ENCODE measurements at places on chromosomes 12 and 14.

DNA sequence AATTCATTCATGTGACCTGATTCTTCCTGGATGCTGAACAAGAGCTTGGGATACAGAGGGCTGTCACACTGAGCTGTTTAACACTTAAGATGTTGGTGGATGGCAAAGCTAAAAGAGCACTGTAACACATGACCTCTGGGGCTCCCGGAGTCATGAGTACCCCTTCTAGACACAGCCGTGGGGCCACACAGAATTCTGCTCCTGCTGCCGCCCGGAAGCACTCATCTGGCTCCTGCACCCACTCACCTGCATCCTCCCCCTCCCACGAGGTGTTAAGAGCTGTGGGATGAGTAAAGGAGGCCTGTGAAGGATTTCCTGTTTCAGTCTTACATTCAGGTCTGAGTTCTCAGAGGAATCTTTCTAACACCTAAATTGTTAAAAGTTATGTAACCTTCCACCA, 78.0 kb upstream of the SSTR1 start:
- no peak for DNase-seq

- peak; percentile 73 for DNase-seq
Observed at GRCh38 chr14:61486930-61487495, 165.6 kb downstream of the PRKCH start.

DNA sequence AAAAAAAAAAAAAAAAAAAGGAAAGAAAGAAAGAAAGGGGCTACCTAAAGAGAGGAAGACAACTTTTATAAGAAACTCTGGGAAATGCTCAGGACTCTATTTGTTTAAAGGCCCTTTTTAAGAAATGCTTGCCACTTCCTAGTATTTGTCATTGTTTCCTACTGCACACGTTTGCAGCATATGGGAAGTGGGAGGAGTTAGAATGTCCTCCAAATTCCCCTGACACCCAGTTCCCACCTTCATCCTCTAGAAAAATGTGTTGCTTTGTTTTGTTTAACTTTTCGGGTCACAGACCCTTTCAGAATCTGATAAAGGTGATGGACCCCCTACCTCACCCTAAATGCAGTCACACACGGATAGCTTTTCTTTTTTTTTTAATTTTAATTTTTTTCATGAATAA, 40.8 kb downstream of the NINJ2 start:
- DNase-seq: no peak

- DNase-seq: no peak
Observed at GRCh38 chr12:2051700-2052621, 826 bp upstream of the CACNA1C start.

DNA sequence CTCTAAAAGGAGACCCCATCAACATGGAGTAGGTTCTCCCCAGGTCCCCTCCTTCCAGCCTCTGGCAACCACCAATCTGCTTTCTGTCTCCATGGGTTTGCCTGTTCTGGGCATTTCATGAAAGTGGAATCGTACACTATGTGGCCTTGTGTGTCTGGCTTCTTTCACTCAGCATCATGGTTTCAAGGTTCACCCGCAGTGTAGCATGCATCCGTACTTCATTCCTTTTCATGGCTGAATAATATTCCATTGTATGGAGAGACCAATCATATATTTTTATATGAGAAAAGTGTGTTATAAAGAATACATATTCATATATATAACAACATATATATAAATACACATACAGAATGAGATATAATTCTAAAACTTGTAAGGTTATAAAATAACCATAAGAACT, 19.8 kb downstream of the NCOR2 start:
- no peak for DNase-seq

- no peak for DNase-seq
Observed at GRCh38 chr14:99402950-99403349, 77.7 kb downstream of the SETD3 start.

GRCh38 chr14:95041477-95042020, 115.8 kb downstream of the DICER1 start:
- DNase-seq: no peak

DNA sequence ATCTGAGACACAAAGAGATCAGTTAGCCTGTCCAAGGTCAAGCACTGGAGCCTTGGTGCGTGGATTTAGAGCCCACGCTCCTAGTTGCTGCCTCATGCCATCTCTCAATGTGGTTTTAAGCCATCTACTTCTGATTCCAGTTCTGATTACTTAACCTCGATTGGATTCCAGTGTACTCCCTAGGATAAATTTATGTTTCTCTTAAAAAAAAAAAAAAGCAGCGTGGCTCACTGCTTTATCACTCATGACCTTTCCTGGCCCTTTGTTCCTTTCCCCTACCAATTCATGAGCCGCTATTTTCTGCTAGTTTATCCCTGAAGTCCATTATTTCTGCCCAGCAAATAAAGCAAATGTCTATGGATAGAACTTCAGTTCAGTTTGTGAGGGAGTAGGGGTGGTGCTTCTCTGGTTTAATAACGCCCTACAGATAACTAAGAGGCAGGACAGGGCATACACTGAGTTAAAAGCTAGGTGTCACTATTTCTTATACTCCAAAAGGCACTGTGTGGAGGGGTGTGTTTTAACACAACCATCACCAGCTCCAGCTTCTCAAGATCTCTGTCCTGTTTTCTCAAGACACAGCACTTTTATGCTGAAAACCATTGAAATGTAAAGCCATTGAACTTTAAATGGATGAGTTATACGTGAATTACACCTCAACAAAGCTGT, 9.8 kb upstream of the PARP11 start:
- DNase-seq: no peak

DNA sequence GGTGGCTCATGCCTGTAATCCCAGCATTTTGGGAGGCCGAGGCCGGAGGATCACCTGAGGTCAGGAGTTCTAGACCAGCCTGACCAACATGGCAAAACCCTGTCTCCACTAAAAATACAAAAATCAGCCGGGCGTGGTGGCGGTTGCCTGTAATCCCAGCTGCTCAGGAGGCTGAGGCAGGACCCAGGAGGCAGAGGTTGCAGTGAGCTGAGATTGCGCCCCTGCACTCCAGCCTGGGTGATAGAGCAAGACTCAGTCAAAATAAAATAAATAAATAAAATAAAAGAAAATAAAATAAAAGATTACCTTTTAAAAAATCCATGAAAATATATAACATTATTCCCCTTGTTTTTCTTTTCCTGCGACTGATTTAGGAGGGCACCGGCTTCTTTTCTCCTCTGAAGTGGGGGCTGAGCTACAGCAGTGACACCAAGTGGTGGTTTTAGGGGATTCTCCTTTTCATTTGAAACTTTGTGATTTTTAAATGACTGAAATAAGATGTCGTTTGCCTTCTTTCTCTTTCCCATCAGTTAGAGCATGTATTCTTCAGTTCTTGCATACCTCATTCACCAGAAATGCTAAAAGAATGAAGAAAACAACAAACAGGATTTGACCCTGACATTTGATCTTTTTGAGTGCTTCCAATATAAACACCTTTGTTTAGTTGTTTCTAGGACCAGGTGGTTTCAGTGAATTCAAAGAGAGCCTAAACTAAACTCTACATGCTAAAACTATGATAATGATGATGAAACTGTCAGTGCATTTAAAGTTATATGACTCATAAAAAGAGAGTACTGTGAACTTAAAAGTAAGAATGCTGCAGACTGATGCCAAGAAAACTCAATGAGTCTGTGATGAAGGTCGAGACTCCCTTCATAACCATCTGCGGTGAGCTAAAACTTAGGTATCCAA, 22.6 kb upstream of the PKP2 start:
- peak; percentile 18 for DNase-seq

DNA sequence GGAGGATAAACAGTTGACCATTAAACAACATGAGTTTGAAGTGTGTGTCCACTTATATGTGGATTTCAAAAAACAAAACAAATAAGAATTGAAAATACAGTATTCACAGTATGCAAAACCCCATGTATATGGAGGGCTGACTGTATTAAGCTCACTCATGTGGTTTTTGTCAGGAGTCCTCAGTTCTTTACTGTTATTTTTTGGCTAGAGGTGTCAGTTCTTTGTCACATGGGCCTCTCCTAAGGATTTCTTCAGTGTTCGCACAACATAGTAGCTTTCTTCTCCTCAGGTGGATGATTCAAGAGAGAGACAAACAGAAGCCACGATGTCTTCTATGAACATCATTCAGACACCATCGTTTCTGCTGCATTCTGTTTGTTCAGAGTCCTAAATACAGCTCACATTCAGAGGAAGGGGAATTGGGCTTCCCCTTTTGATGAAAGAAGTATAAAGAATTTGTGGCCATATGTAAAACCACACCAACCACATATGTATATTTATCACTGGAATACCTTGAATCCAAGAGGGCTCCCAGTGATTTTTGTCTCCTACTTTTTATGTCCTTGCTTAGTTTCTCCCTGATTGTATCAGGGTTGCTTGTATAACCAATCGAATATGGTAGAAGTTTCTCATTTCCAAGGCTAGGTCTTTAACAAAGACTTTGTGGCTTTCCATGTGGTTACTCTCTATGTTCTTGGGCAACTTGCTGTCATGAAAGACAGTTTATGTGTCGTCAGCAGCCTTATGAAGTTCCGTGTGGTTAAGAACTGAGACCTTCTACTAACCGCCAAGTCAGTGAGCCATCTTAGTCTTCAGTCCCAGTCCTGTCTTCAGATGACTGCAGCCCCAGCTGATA, 18.9 kb downstream of the MNAT1 start:
- DNase-seq: no peak

GRCh38 chr14:59328454-59328853, 136.7 kb downstream of the GPR135 start:
- no peak for DNase-seq

DNA sequence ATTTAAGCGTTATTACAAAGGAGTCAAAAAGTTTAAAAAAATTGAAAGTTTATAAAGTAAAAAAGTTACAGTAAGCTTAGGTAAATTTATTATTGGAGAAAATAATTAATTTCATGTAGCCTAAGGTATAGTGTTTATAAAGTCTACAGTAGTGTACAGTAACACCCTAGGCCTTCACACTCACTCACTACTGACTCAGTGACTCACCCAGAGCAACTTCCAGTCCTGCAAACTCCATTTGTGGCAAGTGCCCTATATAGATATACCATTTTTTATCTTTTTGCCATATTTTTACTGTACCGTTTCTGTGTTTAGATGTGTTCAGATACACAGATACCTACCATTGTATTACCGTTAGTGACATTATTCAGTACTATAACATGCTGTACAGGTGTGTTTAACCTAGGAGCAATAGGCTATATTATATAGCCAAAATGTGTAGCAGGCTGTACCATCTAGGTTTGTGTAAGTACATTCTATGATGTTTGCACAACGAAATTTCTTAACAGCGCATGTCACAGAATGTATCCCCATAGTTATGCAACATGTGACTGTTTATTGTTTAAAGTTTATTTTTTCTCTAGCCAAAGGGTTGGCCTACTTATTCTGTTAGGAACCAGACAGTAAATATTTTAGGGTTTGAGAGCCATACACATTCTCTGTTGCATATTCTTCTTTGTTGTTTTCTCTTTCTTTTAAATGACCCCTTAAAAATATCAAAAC, 155.5 kb downstream of the PCNX1 start:
- no peak for DNase-seq

DNA sequence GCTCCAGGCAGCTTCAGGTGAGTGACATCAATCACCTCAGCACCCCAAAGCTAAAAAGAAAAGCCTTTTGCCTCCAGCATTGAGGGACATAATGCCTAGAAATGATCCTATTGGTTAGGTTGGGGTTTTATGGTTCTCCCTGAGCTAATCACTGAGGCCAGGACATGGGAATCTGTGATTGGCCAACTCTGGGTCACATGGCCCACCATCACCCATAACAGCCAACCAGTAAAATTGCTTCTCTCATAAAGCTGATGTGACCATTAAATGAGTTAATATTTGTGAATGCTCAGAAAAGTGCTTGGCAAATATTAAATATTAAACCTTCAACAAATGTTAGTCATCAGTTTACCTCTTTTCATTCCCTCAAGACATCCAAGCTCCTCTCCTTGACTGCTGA, 60.2 kb downstream of the TBX3 start:
- DNase-seq: no peak

- no peak for DNase-seq
Observed at GRCh38 chr12:3117591-3118015, 40.4 kb downstream of the TSPAN9 start.

DNA sequence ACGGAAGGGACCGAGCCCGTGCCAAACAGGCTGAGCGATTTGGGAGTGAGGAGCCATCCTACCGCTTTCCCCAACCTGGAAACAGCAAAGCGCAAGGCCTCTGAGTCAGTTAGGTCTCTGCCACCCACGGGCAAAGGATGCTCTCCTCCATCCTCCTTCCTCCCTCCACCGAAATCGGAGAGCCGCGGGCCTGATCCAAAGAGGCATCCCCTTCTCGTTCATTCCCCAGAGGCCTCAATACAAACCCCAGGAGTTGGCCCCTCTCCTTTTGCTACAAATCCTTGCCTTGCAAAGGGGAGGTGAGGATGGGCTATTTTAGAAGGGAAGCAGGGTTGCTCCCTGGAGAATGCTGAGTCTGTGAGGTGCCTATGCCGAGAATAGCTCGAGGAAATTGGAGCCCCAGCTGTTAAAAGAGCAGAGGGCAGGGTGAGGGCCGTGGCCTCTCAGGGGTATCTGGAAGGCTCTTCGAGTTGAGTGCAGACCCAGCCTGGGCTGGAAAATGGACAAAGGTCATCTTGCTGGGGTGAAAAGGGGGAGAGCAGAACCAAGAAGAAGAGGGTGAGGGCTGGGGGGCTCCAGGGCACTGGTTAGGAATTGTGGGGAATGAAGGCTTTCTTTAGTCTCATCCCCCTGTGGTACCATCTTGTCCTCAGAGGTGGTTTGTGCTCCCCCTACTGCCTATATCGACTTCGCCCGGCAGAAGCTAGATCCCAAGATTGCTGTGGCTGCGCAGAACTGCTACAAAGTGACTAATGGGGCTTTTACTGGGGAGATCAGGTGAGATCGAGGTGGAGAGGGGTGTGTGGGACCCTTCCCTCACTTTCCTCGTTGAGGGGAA, 1.1 kb downstream of the TPI1 start:
- DNase-seq: peak; percentile 59

Data from putamen (tissue), 1 donor.